Fibroblast of the aortic adventitia (primary cell): ENCODE measurements at places on chromosomes 7 and 10.
A peak's percentile ranks its signal among the peaks of the same experiment; 100 is the strongest.

DNA sequence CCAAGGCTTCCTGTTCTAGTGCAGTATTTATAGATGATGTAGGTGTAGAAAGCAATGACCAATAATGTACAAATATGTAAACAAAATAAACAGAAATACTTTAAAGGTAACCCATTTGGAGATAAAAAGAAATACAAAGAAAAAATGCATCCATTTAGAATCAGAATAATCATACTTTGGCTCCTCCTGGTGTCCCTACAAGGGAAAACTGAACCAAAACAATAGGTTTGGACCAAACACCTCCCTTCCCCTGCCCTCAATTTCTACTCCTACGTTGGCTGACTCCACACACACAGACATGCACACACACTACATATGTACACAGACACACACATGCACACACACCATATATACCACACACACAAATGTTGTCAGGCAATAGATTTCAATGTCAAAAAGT lies 36.0 kb downstream of the C10orf143 start:
- peak; percentile 6 for DNase-seq

DNA sequence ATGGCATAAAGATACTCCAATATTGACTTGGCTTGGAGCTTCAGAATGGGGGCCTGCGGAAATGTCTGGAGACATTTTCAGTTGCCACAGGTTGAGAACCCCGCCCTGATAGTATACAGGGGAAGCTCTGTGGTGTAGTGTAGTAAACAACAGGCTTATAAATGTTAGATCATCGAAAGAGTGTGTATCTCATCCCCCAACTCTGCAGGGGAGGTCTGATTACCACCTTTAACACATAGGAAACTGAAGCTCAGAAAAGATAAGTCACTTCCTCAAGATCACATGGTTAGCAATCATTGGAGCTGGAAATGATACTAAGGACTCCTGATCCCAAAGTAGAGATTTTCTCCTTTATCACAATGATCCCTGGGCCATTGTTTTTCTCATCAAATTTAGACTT lies 144.5 kb upstream of the BMPER start:
- no peak for DNase-seq

DNA sequence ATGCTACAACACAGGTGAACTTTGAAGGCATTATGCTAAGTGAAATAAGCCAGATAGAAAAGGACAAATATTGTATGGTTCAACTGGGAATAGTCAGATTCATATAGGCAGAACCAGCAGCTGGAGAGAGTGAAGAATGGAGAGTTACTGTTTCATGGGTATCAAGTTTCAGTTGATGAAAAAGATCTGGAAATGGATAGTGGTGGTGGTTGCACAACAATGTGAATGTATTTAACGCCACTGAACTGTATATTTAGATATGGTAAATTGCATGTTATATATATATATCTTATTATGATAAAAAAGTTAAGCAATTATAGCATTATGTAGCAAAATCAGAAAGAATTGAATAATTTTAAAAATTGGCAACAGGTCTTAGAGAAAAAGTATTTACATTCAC lies 3.9 kb downstream of the LMBR1 start:
- no peak for DNase-seq

DNA sequence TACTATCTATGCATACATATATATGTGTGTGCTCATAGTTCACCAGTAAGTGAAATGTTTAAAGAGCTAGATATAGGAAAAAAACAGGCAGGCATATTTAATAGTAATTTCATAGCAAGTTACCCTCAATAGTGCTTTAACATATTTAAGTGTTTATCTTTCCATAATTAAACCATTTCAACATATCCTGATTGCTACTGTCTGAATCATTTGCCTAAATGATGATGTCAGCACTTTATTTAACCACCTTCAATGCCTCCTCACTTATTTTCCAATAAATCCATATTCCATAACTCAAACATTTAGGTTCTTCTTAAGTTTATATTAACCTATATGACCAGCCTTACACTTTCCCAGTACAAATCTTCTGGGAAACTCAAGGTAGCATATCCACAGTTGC lies 601.1 kb downstream of the ARL4A start:
- DNase-seq, result no peak

DNA sequence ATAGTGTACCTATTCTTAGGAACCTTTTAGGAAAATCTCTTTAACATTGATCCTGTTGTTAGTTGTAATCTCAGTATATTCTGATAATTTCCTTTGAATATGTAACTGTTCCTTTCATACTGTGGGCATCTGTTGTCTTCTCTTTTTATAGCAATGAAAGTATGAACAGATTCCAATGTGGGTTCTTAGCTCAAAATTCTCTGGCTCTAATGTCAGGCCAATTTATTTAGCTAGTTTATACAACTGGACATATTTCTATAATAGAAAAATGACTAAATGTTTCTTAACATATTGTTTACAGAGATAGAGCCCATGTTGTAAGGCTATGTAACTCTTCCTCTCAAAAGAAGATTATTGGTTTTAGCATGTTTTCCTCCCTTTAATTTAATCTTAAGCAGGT lies 363.2 kb downstream of the AUTS2 start:
- DNase-seq, result no peak

DNA sequence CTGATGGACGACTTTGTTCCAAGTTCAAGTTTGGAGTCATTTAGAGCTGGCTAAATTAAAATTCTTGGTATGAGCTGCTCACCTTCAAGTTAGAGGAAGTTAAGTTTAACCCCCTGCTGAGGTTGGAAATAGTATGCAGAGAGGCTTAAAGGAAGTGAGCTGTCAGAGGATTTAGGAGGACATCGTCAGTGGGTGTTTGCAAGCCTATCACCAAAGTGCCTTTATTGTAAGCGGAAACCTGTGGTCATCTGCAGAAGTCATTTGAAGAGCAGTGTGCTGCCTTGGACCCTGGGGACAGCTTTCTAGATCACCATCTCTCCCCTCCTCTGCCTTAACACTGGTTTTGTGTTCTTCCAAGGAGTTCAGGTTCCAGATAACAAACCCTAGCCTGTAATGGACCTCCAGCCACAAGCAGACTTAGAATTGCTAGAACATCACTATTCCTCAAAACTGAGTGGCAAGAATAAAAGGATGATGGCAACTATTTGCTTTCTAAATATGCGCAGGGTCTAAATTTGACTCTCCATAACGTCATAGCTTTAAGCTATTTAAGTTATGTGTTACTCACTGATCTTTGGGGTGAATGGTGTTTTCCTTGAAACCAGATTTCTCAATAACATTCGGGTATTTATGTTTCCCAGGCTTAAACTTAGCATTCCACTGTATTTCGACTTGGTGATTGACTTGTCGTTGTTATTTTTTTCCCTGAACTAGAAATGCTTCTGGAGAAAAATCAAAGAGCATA lies 93.4 kb downstream of the SLC39A12 start:
- peak; percentile 31 for DNase-seq

DNA sequence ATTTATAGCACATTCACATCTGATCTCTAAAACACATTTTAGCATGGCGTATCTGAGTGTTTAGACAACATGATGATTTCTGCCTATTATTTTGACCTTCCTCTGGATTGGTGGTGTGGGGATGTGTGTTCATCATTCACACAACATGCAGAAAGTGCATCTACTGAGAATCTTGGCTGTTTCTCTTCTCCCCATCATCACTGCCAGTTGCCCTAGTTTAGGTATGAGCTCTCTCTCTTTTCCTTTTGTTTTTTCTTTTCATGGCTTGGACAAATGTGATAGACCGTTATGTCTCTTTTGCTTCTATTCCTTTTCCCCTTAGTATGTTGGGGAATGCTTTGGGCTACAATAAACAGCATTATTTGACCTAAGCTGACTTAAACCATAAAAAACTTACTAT lies 239.2 kb upstream of the FZD8 start:
- DNase-seq, result no peak

DNA sequence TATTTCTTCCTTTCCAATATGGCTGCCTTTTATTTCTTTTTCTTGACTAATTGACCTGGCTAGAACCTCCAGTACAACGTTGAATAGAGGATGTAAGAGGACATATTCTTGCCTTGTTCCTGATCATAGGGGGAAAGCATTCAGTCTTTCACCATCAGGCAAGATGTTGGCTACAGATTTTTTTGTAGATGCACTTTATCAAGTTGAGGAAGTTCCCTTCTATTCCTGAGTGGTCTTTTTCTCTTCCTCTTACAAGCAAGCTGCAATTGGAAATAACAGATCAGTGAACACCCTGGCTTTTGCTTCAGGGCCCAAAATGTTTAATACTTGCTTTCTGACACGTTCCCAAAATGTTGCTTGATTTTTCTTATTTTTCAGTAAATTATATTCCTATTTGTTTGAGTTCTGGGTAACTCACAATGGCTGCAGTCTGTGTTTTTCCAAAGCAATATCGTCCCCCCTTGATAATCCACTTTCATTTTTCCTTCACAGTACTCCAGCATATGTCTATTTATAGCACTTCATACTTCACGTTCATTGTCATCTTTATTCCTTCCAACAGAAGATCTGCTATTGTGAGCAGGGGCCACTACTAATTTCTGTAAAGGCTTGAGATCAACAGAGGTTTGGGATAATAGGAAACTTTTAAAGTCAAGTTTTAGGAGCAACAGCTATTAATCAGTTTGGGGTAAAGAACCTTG lies 11.7 kb downstream of the CPEB3 start:
- DNase-seq, result peak; percentile 45

DNA sequence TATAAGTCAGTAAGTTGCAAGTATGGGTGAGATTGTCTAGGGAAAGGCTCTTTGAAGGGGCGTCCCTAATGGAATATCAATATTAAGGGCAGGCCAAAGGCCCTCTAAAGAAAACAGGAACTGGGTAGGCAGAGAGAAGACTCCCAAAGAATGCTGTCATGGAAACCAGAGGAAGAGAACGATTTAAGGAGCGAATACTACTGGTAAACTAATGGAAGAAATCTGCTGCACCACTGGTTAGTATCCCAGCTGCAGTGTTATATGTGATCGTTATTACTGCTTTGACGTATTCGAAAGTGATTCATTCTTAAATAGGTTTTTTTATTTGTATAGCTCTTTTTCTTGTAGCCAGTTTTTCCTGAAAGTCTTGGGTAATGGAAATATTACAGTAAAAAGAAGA lies 1.3 kb downstream of the CASP2 start:
- no peak for DNase-seq

DNA sequence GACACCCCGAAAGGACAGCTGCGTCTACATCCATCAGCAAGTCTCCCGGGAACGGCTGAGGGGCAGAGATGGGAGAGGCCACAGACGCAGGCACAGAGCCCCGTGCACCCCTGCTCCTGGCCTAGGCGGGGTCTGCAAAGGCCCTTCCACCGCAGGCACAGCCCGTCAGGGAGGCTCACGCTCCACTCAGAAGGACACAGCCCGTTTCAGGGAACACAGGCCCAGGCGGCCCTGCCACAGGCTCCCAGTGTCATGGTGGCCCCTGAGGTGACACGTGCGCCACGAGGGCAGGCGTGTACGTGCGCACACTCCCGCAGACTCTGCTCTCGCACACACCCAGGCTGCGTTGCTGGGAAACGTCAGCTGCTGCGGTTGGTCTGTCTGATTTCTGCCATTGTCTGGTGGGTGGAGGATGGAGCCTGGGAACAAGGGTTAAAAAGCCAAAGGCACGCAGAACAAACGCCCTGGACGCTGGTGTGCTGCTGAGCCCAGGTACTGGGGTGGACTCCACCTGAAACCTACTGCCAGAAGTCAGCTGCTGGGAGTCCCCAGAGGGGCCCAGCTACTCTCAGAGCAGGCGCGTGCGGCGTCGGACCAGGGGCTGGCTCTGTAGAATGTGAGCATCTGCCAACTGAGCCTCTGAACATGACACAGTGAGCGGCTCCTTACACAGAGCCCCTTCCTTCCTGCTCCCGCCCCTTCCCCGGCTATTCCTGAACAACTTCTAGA lies 13.1 kb downstream of the GPER1 start:
- no peak for DNase-seq

DNA sequence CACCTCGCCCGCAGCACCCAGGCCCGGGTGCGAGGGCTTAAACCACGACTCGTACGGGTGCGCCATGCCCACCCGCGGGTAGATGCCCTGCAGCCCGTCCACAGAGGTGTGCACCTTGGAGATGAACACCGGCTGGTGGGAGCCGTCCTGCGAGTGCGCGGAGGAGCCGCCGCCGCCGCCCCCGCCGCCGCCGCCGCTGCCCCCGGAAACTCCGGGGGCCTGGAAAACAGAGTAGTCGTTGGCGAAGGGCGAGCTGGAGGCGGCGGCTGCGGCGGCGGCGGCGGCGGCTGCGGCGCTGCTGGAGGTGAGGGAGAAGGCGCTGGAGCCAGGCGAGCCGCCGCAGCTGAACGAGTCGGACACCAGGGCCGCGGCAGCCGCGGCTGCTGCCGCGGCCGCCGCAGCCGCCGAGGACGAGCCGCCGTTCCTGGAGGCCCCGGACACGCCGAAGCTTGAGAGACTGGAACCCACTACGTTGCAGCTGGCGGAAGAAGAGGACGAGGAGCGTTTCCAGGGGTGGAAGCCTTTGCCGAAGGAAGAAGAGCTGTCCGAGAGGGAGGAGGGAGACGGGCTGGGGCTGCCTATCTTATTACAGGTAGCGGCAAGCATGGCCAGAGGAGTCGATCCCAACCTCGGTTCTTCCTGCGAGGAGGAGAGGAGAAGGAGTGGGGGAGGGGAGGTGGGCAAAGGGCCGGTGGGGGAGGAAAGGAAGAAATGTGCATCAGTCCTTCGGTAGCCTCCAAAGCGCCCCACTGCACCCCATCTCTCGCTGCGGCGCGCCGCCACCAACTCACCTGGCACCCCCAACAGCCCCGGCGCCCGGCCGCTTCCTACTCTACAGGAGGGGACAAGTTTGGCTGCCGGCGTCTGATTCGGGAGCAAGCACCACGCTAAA lies 1.3 kb downstream of the SP8 start:
- no peak for DNase-seq

GRCh38 chr10:57849691-57850357 lies 417.9 kb downstream of the IPMK start:
- peak; percentile 29 for DNase-seq

DNA sequence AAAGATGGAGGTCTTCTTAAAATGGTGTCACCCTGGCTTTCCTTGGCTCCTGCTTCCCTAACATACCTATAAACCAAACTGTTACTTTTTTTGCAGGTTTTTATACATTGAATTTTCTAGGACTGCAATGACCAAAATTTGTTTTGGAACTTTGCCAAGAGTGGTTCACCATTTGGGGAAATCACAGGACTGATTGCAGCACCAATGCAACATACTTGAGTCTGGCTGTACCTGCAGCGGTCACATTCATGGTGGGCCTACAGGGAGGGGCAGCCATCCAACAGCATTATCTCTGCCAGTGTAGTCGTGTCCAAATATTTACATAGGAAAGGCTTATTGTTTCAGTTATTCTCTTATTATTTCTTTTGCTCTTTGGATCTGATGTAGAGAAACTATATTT lies 69.0 kb downstream of the HACD1 start:
- peak; percentile 50 for DNase-seq

GRCh38 chr7:100914879-100915447 lies 19.3 kb upstream of the ACHE start:
- no peak for DNase-seq

- peak; percentile 29 for DNase-seq
Measured at GRCh38 chr10:127207081-127207480, 10.7 kb upstream of the INSYN2A start.
